Foreskin keratinocyte (primary cell): ENCODE measurements at places on chromosomes 7 and 10. TPM values are rescaled to one million over a fixed set of nuclear protein-coding genes. Genes with fewer than 3 reads are reported as not detected.

TSPAN33 gene
- 1.6 and 4.5 TPM in 2 replicates for polyA plus RNA-seq

NKX6-2 gene
- polyA plus RNA-seq, result not detected in 2 replicates

NUDT13 gene
- 1.3 TPM in 2 replicates for polyA plus RNA-seq

TNS3 gene
- polyA plus RNA-seq, result 2.4 and 2.9 TPM in 2 replicates

CYP2W1 gene
- polyA plus RNA-seq, result not detected in 2 replicates

- no peak for DNase-seq
Measured at GRCh38 chr7:12646139-12646538, 41.3 kb upstream of the ARL4A start.

DNA sequence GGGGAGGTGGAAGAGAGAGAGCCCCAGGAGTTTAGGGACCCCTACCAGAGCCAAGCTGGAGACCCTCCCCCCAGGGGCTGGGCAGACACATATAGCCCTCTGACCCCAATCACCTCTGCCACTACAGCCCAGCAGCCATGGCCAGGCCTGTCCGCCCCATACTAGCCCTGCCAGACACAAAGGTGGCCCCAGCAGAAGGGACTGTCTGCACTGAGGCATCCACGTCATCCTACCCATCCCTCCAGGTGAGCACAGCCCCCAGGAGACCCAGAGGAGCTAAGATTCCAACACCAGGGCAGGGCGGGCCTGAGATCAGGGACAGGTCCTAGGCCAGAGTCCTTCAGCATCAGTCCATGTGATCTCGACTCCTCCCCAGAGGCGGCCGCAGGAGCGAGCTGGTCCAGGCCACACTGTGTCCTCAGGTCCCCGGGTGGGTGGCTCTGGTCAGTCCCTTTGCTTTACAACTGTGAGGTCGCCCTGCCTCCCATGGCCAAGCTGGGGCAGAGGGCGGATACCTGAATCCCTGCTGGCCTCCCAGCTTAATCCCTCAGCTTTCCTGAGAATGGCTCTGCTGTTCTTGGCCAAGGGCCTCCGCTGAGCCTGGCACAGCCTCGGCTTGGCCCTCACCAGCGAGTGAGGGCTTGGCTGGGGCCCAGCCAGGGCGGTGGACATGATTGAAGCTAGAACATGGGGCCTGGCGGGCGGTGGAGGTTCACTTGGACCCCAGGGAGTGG lies 14.3 kb upstream of the ELN start:
- DNase-seq, result no peak

DNA sequence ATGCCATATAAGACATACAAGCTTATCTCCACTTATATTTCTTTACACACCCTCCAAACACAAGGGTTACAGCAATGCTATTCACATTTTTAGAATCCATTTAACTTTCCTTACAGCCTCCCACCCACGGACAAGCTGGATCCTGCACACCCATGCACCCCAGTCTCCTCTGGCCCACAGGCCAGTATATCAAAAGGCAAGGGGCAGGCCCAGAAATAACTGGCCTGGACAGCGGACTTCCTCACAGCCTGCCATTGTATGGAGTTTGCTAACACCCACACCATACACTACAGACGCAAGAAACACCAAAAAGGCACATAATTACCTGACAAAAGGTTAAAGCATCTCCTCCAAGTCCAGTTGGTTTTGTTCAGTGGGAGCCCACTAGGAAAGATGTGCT lies 12.0 kb downstream of the HOXA4 start:
- DNase-seq, result no peak

DNA sequence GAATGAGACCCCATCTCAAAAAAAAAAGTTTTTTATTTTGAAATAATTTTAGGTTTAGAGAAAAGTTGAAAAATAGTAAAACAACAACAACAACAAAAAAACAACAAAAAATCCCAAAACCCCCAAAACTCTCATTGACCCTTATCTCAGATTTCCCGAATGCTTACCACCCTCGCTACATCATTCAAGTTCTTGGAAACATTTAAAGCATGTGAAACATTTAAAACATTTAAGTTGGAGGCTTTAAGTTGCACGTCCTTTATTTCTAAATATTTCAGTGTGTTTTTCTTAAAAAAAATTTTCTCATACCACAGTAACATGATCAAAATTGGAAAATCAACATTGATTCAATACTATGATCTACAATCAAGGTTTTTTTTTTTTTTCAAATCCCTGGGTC lies 382 bp upstream of the ARMS2 start:
- DNase-seq, result no peak

DNA sequence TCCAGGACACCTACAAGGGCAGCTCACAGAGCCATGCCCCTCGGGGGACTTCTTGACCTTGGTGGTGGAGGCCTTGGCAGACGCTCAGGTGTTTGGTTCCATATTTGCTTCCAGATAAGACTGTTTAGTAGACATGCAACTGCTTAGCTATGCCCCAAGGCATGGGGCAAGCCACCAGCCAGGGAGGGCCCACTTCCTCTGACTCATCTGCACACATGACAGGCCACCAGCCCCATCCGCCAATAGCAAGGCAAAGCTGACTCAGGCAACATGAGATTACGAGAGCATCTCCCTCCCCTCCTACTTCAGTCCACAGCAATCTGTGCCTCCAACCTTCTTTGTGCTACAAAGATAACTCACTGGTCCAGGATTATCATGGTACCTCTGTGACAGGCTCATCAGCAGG lies 54.9 kb downstream of the KCNMA1 start:
- peak; percentile 75 for DNase-seq

- DNase-seq, result no peak
Measured at GRCh38 chr10:50331486-50331885, 80.2 kb upstream of the ASAH2 start.

- DNase-seq, result no peak
Measured at GRCh38 chr7:79953130-79953529, 181.5 kb upstream of the GNAI1 start.

DNA sequence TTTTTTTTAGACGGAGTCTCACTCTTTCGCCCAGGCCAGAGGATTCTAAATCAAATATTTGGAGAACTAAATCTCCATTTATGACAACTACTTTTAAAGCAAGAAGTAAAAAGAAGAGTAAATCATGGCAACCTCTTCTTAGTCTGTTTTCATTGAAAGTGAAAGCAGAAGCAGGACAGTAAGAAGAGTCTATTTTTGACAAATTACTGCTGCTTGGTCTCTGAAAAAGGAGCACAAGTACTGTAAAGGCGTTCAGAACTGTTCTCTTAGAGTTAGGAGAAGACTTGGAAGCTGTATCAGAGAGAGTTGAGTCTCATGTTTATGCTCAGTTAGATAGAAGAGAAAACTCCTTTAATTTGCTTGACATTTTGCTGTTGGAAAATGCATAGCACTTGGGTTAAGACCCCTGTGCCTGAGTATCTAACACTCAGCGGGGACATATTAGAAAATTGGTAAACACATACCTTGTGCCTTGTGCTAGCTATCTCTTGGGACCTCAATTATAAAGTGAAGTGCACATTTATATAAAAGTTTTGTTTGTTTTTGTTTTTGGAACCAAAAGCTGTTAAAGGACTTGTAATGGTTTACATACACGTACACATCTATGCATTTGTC lies 433.0 kb downstream of the ANKRD7 start:
- no peak for DNase-seq

DNA sequence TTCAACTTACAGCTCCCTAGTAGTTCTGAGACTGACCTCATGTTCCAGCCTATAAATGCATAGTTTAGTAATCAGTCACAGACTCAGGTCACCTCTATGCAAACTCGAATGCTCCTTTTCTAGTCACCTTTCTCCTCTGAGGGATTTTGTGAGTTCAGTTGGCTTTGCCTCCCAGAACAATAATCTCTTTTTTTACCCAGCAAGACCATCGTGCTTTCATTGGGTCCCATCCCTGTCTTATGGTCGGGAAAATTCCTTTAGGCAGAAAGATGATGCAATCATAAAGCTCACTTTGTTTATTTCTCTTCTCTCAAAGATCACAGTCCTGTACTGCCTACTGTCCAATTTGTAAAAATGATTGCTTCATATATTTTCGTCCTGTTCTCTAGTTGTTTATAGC lies 38.4 kb downstream of the TWIST1 start:
- DNase-seq, result peak; percentile 71

DNA sequence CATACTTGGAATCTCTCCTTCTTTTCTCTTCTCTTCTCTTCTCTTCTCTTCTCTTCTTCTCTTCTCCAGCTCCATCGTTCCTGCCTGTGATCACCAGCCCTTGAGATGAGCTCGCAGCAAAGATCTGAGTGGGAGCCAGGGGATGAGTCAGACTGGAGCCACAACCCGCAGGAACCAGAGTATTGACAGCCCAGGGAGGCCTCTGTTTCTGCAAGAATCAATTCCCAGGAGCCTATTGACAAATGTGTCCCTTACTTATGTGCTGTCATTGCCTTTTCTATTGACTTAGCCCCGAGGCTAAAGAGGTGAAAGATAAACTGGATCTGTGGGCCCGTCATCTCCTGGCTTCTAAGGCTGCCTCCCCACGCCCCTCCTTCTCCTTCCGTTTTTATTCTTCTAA lies 13.1 kb upstream of the HABP2 start:
- peak; percentile 18 for DNase-seq

- DNase-seq, result no peak
Measured at GRCh38 chr10:119693262-119693957, 32.4 kb upstream of the INPP5F start.

GRCh38 chr10:77527839-77528238 lies 109.8 kb downstream of the KCNMA1 start:
- DNase-seq, result no peak

DNA sequence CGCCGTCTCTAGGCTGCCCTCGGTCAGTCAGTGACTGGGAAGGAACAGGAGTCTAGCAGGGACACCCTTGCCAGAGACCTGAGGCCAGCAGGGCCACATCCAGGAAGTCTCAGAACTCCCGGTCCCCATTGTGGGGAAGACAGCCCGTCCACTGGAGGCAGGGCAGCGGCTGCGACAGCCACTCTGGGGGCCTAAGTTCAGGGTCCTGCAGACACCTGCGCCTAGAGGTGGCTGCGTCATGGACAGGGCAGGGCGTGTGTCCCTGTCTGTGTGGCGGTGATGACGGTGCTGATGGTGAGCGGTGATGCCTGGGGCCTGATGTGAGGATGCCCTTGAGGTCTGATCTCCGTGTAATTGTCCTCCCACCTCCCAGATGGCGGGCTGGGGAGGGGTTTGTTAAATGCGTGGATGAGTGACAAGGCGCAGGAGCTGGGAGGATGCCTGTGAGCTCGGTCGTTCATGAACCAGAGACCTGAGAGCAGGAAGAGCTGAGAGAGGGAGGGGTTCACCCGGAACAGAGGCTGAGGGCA lies 537.9 kb upstream of the FOXK1 start:
- no peak for DNase-seq

DNA sequence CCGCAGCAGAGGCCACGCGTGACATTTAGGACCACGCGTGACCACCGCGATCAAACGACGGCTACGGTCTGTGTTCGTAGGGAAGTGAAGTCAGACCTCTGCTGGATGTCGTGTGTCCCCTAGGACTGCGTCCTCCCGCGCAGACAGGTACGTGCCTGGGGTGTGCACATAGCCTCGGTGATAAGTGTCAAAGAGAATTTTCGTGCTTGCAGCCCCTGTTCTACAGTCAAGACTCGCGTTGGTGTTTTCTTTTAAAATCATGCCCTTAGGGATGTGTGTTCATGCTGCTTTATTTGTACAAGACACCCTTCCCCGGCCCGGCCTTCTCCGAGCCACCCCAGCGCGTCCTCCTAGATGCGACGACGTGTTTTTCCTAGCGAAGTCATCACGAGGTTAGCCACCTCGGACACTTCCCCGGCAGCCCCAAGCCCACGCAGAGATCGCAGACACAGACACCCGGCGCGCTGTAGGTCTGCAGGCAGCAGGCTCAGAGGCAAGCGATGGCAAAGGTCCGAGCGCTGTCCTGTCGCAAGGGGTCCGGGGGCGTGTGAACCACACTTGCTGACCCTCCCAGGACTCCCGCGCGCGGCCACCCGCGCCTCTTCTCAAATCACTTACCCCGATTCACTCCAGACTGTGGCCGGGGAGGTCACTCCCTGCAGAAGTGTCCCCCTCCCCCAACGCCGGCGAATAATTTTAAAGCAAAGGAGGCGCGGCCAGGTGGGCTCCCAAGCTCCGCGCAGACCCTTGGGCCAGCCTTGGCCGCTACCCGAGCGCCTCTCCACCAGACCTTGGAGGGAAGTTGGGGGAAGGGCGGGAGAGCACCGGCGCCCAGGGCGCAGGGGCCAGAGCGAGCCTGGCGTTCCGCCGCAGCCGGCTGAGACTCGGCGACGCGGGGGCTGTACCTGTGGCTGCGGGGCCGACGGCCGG lies 552 bp downstream of the MKX start:
- DNase-seq, result peak; percentile 13

GRCh38 chr7:85261336-85261735 lies 74.5 kb upstream of the SEMA3D start:
- peak; percentile 55 for DNase-seq

GRCh38 chr10:124303662-124304418 lies 114.9 kb downstream of the OAT start:
- no peak for DNase-seq

DNA sequence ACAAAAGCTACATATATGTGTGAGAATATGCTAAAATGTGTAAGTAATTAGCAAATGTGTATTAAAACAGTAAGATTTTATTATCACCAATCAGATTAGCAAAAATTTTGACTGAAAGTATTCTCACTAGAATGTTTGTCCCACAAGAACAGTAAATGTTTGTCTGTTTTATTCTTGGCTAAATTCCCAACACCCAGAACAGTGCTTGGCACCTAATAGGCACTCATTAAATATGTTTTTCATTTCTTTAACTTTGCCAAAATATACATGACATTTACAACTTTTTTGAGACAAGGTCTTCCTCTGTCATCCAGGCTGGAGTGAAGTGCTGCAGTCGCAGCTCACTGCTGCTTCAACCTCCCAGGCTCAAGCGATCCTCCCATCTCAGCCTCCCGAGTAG lies 143.6 kb downstream of the EBF3 start:
- DNase-seq, result no peak

- no peak for DNase-seq
Measured at GRCh38 chr7:141225916-141226618, 152.2 kb downstream of the TMEM178B start.

DNA sequence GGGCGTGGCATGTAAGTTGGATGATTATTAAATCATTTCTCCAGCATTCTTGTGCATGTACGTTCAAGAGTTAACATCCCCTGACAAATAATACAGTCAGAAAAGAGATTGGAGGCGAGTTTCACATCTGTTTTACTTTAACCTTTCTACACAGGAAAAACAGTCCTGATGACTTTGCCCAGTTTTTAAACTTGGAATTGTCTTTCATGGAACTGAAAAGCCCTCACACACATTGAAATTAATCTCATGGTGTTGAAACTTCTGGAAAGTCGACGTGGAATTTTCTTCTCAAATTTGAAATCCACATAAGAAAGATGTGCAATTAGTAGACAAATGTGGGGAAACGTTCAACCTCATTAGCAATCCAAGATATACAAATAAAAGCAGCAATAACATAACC lies 31.2 kb upstream of the ZNF438 start:
- DNase-seq, result no peak
